Right kidney (tissue), 9 donors: ENCODE measurements at places on chromosomes 7 and 10.

- DNase-seq: no peak
These were observed 201.3 kb downstream of the MYOF start for GRCh38 chr10:93280699-93281366.

- no peak for DNase-seq
These were observed 95.4 kb downstream of the ZRANB1 start for GRCh38 chr10:125037145-125037877.

DNA sequence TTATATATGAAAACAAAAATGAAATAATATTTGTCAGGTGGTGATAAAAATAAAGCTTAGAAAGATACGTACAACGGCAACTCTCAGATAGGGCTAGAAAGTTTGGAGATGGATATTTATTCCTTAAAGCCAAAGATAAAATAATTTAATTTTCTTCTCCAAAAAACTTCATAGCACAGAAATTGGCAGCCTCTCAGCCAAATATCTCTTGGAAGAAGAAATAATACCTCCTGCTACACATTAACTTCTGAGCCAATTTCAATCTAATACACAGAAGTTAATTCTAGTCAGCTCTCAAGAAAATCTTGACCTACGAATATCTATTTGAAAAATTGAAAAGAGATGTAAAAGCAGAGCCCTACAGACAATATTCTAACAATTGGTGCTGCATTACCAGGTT lies 122.4 kb downstream of the TES start:
- no peak for DNase-seq

GRCh38 chr7:45088821-45089340 lies at the start of gene NACAD:
TSS of gene NACAD (minus strand) at chr7:45088969. CDS start at chr7:45088894, 75 bp downstream.
- peak; percentile 70 for DNase-seq

DNA sequence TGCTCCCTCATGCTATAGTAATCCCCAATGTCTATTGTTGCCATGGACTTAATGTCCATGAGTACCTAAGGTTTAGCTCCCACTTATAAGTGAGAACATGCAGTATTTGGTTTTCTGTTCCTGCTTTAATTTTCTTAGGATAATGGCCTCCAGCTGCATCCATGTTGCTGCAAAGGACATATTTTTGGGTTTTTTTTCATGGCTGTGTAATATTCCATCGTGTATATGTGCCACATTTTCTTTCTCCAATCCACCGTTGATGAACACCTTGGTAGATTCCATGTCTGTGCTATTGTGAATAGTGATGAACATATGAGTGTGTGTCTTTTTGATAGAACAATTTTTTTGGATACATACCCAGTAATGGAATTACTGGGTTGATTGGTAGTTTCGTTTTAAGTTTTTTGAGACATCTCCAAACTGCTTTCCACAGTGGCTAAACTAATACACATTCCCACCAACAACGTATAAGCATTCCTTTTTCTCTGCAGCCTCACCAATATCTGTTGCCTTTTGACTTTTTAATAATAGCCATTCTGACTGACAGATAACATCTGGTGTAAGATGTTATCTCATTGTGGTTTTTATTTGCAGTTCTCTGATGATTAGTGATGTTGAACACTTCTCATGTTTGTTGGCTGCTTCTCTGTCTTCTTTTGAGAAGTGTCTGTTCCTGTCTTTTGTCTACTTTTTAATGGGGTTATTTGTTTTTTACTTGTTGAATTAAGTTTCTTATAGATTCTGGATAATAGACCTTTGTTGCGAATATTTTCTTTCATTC lies 68.8 kb upstream of the IFRD1 start:
- no peak for DNase-seq

DNA sequence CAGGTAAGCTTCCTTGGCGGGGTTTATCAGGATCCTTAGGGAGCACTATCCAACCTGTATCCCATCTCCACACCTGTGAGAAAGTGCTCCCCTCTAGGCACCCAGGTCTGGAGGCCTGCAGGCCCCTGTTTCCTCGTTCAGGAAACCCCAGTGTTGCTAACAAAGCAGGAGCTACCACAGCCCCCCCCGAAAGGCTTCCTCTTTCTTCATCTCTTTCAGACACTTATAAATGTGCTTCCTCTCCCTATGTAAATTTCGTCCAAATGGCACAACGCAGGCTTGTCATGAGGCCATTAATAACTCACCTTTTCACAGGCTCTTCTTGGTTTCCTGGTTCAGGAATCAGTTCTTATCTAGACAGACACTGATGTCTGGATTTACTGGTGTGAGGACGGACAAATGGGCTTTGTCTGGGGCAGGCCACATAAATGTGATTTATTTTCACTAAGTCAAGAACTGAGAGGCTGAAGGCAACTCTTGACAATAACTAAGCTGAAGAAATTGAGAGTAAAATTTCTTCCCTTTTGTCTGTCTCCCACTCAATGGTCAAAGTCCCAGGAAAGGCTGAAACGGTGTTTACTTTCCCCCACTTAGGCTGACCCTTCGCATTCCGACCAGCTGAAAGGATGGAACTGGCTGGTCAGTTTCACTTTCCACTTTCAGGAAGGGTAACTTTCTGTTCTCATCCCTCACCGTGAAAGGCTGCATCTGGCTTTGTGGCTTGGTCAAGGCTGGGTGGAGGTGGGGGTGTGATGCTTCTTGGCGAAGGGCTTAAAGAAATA lies 46.8 kb downstream of the PIK3AP1 start:
- DNase-seq: peak; percentile 68

GRCh38 chr7:95690367-95690947 lies 81.9 kb upstream of the DYNC1I1 start:
- peak; percentile 59 for DNase-seq

GRCh38 chr10:6766131-6766801 lies 186.2 kb upstream of the PRKCQ start:
- no peak for DNase-seq

GRCh38 chr10:565676-566075 lies 123.8 kb downstream of the DIP2C start:
- no peak for DNase-seq

DNA sequence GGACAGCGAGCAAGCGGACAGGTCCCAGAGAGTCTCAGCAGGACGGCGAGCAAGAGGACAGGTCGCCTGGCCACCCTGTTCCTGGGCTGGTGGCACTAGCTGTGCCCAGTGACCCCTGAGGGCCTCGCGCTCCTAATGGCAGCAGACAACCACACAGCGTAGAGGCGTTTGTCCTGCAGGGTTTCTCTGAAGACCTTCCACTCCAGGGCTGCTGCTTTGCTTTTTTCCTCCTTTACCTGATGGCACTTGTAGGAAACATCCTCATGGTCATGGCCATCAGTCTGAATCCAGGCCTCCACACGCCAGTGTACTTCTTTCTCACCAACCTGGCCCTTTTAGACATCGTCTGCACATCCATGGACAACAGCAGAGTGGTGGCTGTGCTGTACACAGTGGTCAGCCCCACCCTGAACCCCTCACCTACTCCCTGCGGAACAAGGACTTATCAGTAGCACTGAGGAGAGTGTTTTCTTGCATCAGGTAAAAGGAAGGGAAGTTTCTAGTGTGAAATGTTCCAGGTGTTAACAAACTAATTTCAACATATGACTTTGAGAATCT lies 27.4 kb downstream of the SCART1 start:
- no peak for DNase-seq

GRCh38 chr10:73467206-73467605 lies 28.6 kb downstream of the PPP3CB start:
- DNase-seq: no peak

- no peak for DNase-seq
These were observed 161.2 kb upstream of the FAM3C start for GRCh38 chr7:121557034-121557892.

DNA sequence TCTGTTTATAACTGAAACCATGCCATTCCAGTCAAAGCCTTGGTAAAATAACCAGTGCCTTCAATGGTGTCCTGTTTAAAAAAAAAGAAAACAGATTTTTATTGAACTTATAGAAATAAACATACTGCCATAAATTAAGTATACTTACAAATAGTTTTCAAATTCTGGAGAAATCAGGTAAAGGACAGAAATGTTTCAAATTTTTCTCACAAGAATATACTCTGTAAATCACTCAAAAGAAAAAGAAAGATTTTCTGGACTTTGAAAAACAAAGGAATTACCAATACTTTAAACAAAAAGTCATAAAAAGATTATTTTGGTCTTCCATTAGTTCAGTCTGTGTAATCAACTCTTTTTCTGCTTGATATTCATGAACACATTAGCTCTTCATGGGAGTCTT lies 23.9 kb downstream of the MRPL32 start:
- DNase-seq: no peak

GRCh38 chr7:66269978-66270377 lies 64.8 kb downstream of the TPST1 start:
- DNase-seq: no peak

- no peak for DNase-seq
These were observed 141.1 kb downstream of the CDK14 start for GRCh38 chr7:90736968-90737939.

- DNase-seq: no peak
These were observed 188.6 kb downstream of the ETV1 start for GRCh38 chr7:13800694-13801448.
